Naive B cell (primary cell): ENCODE measurements at places on chromosomes 16 and 17. TPM values are rescaled to one million over a fixed set of nuclear protein-coding genes. Genes with fewer than 3 reads are reported as not detected.

MSL1 gene
- polyA plus RNA-seq, result 9.7 TPM

DNA sequence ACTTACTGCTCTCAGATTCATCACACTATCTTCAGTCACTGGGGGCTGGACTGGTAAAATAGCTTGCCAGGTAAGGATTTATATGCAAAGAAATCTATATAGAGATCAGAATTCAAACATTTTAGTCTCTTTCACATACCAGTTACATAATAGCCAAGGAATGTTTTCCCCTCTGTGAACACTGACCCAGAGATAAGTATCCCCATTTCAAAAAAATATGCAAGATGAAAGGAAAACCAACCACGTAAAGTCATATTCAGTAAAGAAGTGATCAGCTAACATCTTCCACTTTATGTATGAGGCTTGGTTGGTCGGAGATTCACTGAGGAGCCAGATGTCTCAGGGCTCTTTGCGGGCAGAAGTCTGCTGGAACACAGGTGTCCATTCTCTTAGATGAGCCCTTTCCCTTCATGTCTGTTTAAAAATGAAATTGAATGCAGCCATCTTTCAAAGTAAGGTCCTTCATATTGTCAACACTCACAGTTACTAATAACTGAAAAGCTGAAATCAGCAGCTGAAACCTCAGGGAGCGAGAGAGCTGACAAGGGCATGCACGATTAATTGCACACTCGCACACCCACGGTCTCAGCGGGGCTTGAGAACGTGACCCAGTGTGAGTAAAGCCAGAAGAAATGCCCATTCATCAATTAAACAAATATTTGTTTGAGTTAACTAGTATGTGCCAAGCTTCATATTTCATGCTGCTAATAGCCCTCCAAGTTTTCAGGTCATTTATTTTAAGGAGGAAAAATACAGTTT, 161.2 kb downstream of the MRTFB start:
- no peaks in the 10 kb centered on the region for H3K36me3 ChIP-seq
- no peaks in the 10 kb centered on the region for H3K4me1 ChIP-seq
- no peak overlapping the region for H3K4me3 ChIP-seq
- H3K27me3 ChIP-seq, result no peaks in the 10 kb centered on the region
- no peak for DNase-seq

DNA sequence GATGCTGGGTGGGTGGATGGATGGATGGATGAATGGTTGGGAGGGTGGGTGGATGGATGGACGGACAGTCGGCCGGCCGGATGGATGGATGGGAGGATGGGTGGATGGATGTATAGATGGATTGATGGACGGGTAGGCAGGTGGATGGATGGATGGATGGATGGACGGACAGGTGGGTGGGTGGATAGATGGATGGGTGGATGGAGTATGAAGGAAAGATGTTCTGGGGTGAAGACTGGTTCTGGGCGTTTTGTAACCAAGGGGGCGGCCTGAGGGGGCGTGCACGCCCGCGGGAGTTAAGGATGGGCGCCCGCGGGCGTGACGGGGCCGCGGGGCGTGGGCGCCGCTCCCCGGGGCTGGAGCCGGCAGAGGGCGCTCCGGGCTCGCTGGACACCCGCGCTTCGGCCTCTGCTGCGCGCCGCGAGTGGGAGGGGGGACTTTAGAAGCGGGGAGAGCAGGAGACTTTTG, at the start of gene NECAB2:
NECAB2 (plus strand) TSS at position 407 of the 468 bp plus-strand sequence. CDS start 405 bp downstream, outside the sequence.
- peaks cover 7% of the 10 kb centered on the region for H3K4me1 ChIP-seq
- H3K27ac ChIP-seq, result peak within 1 kb of the TSS; percentile 41
- H3K36me3 ChIP-seq, result no peaks in the 10 kb centered on the region
- DNase-seq, result no peak

GRCh38 chr16:31713945-31714902, 159.4 kb upstream of the ZNF267 start:
- H3K4me3 ChIP-seq, result peak overlapping the region; percentile 100
- H3K27me3 ChIP-seq, result no peaks in the 10 kb centered on the region
- H3K4me1 ChIP-seq, result peaks cover 43% of the 10 kb centered on the region
- peak overlapping the region; percentile 100 for H3K27ac ChIP-seq
- no peak for DNase-seq

- H3K4me1 ChIP-seq, result peaks cover 24% of the 10 kb centered on the region
- H3K36me3 ChIP-seq, result no peaks in the 10 kb centered on the region
- H3K4me3 ChIP-seq, result no peak overlapping the region
- DNase-seq, result no peak
- H3K27ac ChIP-seq, result no peak overlapping the region
- no peaks in the 10 kb centered on the region for H3K27me3 ChIP-seq
Measured at GRCh38 chr17:74217037-74217730, 3.8 kb downstream of the TTYH2 start.

BAHCC1 gene
- not detected for polyA plus RNA-seq

DNA sequence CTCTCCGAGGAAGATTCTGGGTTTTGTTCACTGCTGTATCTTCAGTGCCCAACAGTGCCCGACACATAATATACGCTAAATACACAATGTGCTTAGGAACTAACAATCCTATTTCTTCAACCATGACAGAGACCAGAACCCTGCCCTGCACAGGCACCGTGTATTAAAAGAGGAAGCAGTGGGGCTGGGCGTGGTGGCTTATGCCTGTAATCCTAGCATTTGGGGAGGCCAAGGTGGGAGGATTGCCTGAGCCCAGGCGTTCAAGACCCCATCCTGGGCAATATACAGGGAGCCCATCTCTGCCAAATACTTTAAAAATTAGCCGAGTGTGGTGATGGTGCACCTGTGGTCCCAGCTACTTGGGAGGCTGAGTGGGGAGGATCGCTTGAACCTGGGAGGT, 19.3 kb downstream of the ARL2BP start:
- DNase-seq, result no peak
- no peaks in the 10 kb centered on the region for H3K36me3 ChIP-seq
- no peak overlapping the region for H3K4me3 ChIP-seq
- no peak overlapping the region for H3K27ac ChIP-seq
- H3K4me1 ChIP-seq, result peaks cover 4% of the 10 kb centered on the region

SP6 gene
- not detected for polyA plus RNA-seq

CLEC18A gene
- polyA plus RNA-seq, result 0.39 TPM

- H3K4me3 ChIP-seq, result no peak overlapping the region
- H3K4me1 ChIP-seq, result no peaks in the 10 kb centered on the region
- H3K27ac ChIP-seq, result peak overlapping the region; percentile 54
- no peaks in the 10 kb centered on the region for H3K27me3 ChIP-seq
Measured at GRCh38 chr16:80973991-80974390, 32.7 kb downstream of the CMC2 start.
